ENCODE measurements at places on chromosomes 11 and 22. TPM values are rescaled to one million over a fixed set of nuclear protein-coding genes. Genes with fewer than 3 reads are reported as not detected.

GRCh38 chr11:35623621-35624168, 5.4 kb downstream of the FJX1 start:
- DNase-seq = peak; percentile 96

GRCh38 chr11:59053387-59053786, 32.7 kb upstream of the GLYATL1B start:
- DNase-seq = peak; percentile 25

DNA sequence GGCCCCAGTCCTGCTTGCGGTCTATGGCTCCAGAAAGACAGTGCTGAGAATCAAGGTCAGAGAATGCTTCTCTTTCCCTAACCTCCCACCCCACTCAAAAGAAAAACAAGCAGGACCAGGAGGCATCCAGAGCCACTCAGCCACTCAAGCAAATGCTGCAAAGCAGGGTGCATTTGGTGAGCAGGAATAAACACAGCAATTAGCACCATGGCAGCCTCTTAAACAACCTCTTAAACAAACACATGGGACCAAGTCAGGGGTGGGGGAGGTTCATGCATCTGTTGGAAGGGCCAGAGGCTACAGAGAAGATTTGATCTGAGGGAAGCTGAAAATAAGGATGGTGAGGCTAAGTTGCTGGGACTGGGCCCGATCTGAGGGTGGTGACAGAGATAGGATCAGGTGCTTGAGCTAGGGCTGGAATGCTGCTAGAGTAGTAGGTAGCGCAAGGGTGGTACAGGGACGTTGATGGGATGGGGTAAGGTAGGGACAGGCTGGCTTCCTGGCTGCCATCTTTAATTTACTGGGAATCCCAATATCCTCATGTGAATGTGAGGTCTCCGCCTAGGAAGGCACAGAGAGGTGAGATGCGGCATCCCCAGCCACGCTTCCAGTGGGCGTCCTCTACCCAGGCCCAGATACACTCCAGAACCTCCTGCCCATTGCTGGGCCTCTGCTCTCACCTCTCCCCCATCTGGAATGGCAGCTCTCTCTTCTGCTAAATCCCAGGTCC, 26.6 kb upstream of the LMO1 start:
- DNase-seq = no peak

- no peak for DNase-seq
These were observed 471.1 kb upstream of the ANO3 start for GRCh38 chr11:25860677-25861450.

Gene CELSR1
- 74.7 TPM for total RNA-seq
